ENCODE measurements at places on chromosomes 7 and 10. TPM values are rescaled to one million over a fixed set of nuclear protein-coding genes. Genes with fewer than 3 reads are reported as not detected.

DNA sequence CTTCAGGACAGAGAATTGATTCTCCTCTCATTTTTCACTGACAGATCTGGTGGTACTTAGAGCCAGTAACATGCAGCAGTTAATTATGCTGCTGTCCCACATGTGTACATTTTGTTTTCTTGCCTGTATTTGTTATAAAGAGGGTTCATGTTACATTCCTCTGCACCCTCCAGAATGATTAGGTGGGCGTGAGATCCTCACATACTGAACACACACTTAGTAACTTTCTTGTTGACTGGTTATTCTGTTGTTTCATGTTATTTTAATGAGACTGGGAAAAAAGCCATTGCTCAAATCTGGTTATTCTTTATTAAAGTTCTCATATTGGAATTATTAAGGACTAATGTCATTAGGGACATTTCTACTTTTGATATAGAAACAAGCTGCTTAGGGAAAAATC is 409.1 kb downstream of the SDK1 start:
- H3K4me3 ChIP-seq: no peak overlapping the region
- H3K4me1 ChIP-seq: no peaks in the 10 kb centered on the region
- no peak overlapping the region for H3K27ac ChIP-seq
- DNase-seq: no peak

- no peaks in the 10 kb centered on the region for H3K27me3 ChIP-seq
- no peaks in the 10 kb centered on the region for H3K36me3 ChIP-seq
- no peak overlapping the region for H3K27ac ChIP-seq
- no peak overlapping the region for H3K4me3 ChIP-seq
These were observed 34.2 kb upstream of the CREB3L2 start for GRCh38 chr7:138036135-138036534.

DNA sequence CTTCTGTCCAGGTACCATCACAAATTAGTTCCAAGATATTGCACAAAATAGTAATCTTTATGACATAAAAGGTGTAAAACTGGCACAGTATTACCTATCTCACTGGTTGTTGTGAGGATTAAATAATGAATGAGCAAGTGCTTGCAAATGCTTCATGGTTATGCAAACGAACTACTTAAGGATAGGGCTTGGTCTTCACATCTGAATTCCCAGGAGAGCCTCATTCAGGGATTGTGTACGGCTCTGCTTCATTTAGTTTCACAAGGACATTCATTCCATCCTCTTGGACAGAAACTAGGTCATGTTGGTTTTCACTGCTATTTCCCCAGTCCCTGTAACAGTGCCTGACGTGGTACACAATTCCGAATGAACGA is 12.1 kb downstream of the ABCA13 start:
- H3K36me3 ChIP-seq: no peaks in the 10 kb centered on the region
- H3K27me3 ChIP-seq: no peaks in the 10 kb centered on the region
- no peaks in the 10 kb centered on the region for H3K4me1 ChIP-seq
- H3K27ac ChIP-seq: no peak overlapping the region
- no peak overlapping the region for H3K4me3 ChIP-seq

GRCh38 chr10:69426376-69426727 is 9.6 kb upstream of the TACR2 start:
- no peaks in the 10 kb centered on the region for H3K36me3 ChIP-seq
- H3K27ac ChIP-seq: no peak overlapping the region
- no peak overlapping the region for H3K4me3 ChIP-seq
- H3K27me3 ChIP-seq: no peaks in the 10 kb centered on the region
- H3K4me1 ChIP-seq: peaks cover 6% of the 10 kb centered on the region

Gene GLCCI1
- total RNA-seq: 4.0 TPM
